Posterior vena cava (tissue), 2 donors: ENCODE measurements at places on chromosomes 2 and 18. TPM values are rescaled to one million over a fixed set of nuclear protein-coding genes. Genes with fewer than 3 reads are reported as not detected.

The FNDC4 gene
- total RNA-seq: 22.1 TPM

The STEAP3 gene
- 5.7 TPM for total RNA-seq

The ANKRD62 gene
- not detected for total RNA-seq

DNA sequence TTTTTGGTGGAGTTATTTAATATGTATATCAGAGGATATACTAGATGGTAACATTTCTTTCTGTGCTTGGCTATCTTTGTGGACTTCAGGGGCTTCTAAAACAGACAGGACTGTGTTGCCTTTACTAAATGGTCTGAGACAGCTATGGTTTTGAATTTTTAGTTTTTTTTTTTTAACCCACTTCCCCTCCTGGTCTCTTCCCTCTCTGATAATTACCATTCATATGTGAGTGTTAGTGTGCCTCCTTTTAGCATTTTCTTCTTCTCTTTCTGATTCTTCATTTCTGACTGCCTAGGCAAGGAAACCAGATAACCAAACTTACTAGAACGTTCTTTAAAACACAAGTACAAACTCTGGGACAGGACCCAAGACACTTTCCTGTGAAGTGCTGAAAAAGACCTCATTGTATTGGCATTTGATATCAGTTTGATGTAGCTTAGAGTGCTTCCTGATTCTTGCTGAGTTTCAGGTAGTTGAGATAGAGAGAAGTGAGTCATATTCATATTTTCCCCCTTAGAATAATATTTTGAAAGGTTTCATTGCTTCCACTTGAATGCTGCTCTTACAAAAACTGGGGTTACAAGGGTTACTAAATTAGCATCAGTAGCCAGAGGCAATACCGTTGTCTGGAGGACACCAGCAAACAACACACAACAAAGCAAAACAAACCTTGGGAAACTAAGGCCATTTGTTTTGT lies 52.7 kb downstream of the SMAD4 start:
- DNase-seq: no peak

- no peak for DNase-seq
These were observed 43.7 kb downstream of the PTPN2 start for GRCh38 chr18:12840382-12840781.
